ENCODE measurements at places on chromosomes 3 and 15.

DNA sequence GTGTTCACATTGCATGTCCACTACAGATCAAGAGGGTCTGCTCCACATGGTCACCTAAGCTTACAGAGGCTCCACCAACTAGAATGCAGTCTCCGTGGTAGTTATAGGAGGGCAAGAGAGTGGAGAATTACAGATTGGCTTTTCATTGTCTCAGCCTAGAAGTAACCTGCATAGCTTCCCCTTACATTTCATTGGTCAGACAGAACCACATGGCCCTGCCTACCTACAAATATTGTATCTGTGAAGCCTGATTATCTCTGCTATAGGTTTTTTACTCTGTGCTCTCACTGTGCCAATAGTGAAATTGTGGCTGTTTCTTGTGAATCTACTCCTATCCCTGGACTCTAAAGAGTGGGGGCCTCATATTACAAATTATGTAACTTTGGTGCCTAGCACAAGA, 2.5 kb upstream of the TLNRD1 start:
- DNase-seq, result no peak

- DNase-seq, result no peak
Observed at GRCh38 chr3:49411535-49411967, 225 bp downstream of the RHOA start.

DNA sequence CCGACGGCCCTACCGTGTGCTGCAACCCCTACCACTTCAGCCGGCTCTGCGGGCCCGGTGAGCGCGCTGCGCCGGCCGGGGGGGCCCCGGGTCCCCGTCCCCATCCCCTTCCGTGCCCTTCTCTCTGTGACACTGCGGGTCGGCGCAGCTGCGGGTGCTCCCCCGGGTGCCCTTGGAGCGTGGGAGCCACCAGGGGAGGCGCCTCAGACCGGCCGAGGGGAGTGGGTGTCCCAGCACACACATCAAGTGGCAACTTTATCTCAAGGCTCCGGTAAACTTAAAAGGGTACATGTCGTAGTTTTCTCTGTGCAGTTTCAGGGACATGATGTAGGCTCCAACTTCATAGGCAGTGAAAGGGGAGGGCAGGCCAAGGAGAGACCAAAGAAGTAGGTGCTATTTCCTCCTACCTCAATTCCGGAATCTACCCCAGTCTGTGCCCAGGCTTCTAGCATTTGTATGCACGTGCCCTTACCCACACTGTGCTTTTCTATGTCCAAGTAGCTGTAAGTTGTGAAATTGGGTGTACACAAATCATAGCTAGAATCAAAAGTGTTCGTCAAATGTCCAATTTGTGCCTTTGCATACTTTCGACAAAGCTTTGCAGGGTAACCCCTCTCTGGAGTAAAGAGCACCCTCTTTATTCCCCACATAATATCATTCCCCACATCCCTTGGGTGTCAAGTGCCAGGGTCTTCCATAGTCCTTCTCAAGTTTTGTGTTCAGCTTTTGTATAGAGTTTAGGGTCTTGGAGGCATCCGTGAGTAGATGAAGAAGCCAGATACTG, 2.2 kb downstream of the SMAD6 start:
- no peak for DNase-seq

- no peak for DNase-seq
Observed at GRCh38 chr15:66959875-66960274, 105.5 kb upstream of the SMAD3 start.

DNA sequence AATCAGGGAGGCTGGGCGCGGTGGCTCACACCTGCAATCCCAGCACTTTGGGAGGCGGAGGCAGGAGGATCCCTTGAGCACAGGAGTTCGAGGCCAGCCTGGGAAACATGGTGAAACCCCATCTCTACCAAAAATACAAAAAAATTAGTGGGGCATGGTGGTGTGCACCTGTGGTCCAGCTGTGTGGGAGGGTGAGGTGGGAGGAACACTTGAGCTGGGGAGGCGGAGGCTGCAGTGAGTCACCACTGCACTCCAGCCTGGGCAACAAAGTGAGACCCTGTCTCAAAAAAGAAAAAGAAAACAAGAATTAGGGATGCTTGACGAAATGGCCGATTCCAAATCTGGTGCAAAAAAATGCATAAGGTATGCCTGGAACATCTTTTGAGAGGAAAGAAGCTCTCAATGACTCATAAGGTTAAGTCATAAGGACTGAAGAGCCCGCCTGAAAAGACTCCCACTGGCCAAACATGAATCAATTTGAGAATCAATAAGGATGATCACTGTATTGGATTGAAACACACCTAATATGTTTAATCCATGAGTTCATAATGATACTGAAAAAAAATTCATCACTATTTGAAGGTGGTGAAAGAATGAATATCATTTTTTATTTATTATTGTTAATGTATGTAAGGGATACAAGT, 27.7 kb downstream of the BLM start:
- no peak for DNase-seq

GRCh38 chr15:67786646-67787045, 38.7 kb upstream of the SKOR1 start:
- no peak for DNase-seq

- DNase-seq, result peak; percentile 24
Observed at GRCh38 chr3:197028728-197029510, 698 bp downstream of the MELTF start.

Data from NCI-H2171 (cell line).